ENCODE measurements at places on chromosomes 6 and 20. TPM values are rescaled to one million over a fixed set of nuclear protein-coding genes. Genes with fewer than 3 reads are reported as not detected.

- DNase-seq = no peak
Observed at GRCh38 chr6:15264902-15265761, 19.3 kb downstream of the JARID2 start.

DNA sequence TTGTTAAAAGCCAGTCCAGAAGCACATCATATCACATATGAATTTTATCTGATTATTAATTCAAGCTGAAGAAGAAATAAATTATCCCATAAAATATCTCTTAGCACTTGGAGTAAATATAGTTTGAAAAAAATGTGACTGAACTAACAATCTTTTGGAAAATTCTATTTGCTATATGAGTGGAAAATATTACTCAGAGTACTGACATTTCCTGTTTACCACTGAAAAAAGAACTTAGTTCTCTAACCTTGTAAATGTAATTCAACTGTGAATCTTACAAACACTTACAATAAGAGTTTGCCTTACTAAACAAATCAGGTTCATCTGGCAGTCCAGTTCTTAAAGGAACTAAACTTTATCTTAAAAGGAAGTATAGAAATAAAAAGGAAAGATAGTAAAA, 44.2 kb downstream of the MOXD1 start:
- DNase-seq = no peak

GRCh38 chr6:20778459-20778858, 244.2 kb downstream of the CDKAL1 start:
- no peak for DNase-seq

DNA sequence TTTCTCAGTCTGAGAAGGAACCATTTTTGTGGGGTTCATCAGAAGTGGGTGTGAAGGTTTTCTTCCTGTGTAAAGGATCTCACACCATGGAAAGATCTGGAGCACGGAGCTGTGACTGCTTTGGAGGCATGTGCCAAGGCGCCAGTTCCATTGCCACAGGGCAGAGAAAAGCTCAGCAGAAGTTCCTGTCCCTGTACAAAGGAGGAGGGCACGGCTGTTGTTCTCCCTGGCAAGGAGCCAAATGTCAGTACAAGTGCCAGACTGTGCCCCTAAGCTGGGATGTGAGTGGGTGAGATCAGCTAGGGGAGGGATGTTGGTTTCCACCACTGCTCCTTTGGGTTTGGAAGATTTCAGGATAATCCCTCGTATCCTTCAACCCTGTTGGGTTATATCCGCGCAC, 117.3 kb downstream of the CRYBG1 start:
- no peak for DNase-seq

GRCh38 chr20:61493798-61494305, 241.8 kb downstream of the CDH4 start:
- no peak for DNase-seq

DNA sequence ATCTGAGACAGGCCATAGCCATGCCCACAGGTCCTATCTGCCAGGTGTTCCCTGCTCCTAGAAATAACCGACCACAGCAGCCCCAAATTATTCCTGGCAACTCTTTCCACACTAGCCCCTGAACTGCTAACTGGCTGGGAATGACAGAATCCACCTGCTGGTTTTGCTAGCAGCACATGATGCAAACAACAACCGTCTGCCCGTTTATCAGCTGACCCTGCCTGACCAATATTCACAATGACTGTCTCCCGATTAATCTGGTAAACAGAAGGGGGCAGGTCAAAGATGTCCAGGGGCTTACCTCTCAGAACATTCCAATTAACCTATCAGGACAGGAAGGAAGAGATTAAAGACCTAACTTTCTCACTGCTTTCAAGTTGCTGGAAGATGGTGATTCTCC, 101.5 kb downstream of the NRSN1 start:
- no peak for DNase-seq

DNA sequence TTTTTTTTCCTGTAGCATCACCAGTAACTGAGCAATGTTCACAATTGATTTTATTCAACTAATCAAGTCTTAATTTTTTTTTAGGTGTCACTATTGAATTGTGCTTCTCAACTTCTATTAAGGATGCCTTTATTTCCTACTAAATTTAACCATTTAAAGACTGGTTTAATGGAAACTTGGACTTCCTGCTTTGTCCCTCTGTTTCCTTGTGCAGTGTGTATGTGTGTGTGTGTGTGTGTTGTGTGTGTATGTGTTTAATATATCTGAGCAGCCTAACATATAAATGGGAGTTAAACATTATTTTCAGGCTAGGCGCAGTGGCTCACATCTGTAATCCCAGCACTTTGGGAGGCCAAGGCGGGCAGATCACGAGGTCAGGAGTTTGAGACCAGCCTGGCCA, 1.8 kb downstream of the SERPINB6 start:
- no peak for DNase-seq

DNA sequence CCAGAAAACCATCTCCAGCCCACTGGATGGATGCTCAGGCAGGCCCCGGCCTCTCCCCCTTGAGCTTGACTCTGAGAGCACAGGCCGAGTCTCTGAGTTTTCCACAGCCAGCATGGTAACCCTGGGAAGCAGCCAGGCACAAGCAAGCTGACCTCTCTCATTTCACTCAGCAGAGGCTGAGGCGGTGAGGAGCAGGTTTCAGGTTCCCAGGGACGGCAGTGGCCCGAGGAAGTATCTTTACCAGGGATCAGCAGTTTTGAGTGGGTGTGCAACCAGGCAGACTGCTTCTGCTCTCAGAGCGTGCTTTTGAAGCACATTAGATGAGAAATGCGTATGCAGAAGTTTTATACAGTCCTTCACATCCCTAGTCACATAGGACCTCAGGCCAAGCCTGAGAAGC, 12.6 kb downstream of the HCK start:
- DNase-seq = no peak

- DNase-seq = no peak
Observed at GRCh38 chr20:34715384-34715783, 11.2 kb downstream of the TP53INP2 start.

- DNase-seq = no peak
Observed at GRCh38 chr20:17721802-17722486, 22.2 kb downstream of the BANF2 start.

DNA sequence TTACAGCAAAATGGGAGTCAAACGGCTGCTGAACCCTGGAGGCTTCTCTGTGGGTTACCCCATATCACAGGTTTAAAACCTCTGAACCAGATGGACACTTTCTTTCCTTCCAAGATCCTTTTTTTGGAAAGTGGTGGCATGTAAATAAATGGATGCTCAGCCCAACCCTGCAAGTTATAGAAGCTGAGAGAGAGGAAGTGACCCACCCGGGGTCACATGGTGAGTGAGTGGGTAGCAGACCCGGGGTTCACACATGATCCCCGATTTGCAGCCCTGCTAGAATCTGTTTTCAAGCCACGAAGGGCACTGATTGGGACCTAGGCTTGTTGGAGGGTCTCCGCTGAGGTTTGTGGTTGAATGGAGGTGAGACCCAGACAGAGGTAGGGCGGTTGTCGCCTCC, 32.0 kb downstream of the SIRPA start:
- no peak for DNase-seq

GRCh38 chr6:156879591-156879990, 102.4 kb downstream of the ARID1B start:
- DNase-seq = no peak

DNA sequence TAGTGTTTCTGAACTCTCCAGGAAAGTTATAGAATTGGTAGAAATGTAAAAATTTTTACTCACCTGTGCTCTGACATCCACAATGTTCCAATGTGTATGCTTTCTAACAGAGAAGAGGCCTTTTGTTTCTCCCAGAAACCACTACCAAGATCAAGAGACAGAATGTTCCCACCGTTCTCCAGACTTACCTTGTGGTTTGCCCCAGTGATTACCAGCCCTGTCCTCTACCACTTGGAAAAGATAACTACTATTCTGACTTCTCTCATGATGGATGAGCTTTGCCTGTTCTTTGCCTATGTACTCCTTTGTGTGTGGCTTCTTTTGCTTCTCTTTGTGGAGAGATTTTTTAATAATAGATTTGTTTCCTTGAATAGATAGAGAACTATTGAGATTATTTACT, 173.0 kb upstream of the SCGN start:
- DNase-seq = no peak

DNA sequence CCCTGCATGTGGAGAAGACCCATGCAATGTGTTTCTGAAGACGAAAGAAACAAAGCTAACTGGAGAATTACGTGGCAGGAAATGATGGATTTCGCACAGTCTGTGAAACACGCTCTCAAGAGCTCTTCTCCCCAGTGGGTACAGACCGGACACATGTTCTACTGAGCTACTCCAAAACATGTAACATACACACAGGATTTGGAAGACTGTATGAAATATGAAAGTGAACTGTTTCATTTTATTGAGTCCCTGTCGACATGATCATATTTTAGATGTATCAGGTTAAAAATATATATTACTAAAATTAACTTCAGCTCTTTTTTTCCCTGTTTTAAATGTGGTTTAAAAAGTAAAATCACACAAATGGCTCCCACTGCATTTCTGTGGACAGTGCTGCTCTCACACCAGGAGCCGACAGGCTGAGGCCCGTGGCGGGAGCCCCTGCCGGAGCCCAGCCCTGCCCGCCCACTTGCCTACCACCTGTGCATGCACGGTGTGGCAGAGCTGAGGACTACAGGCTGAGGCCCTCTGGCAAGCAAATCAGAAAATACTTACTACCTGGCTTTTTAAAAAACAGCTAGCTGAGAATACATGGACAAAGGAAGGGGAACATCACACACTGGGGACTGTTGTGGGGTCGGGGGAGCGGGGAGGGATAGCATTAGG, 58.9 kb upstream of the NXT1 start:
- no peak for DNase-seq

- no peak for DNase-seq
Observed at GRCh38 chr6:71766796-71767195, 119.6 kb upstream of the RIMS1 start.

- no peak for DNase-seq
Observed at GRCh38 chr6:138161338-138162110, at the start of gene ARFGEF3. Gene ARFGEF3, plus strand, starts transcription at chr6:138161939. Its CDS starts 148 bp downstream, at chr6:138162087.

DNA sequence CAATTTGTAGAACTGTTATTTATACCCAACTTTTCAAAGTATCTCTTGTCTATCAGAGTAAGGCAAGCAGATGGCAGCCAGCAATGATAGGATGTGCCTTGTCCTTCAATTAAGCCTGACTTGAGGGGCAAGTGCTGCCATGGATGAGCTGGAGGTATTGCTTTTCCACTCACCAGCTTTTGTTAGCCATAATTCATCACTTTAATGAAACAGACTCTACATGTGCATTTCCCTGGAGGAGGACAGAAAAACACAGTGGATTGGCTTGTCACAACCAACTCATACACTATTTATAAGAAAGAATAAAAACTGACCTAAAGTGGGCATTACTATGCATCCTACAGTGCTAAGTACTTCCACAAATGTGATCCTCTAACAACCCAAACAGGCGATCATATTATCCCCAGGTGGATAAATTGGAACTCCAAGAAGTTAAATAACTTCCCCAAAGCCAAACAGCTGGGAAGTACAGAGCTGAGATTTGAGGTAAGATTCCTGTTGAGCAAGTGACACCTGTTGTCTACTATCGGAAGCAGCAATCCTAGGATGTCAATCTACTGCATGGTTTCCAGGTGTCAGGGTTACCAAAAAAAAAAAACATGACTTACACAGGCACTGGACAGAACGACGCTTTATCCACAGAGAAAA, 73.9 kb upstream of the NRSN1 start:
- no peak for DNase-seq

DNA sequence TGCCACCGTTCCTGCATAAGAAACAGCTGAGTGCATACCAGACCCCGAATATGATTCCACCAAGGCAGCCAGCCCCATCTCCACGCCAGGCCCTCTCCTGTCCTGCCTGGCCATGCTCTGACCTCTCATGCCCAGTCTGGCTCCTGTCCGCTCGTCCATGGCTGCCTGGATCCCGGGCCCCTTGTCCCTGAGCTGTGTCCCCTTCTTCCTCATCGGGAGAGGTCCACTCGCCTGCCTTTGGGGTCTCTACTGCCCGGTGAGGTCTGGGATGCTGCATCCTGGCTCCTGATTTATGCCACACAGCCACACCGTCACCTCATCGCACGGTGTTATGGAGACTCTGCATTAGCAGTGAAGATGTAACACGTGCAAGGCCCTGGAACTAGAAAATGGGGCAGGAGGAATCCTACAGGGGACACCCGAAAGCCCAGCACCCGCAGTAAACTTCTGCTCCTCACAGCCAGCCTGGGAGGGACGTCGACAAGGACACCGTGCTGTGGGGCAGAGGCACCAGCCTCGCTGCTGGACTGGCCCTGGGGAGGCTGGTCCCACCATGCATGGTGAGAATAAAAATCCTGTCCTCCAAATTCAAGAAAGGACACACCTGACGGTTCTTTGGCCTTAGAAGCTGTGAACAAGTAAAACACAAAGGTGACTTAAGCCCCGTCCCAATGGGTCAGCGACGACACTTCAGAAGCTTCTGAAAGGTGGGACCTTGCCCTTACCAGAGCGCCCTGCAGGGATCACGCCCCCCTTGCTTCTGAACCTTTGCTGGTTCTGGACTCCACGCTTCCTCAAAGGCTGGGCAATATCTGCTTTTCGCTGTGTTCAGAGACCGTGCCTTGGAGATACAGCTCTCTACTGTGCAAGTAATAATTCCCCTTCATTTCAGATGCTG, 103.0 kb downstream of the DLL1 start:
- peak; percentile 2 for DNase-seq

DNA sequence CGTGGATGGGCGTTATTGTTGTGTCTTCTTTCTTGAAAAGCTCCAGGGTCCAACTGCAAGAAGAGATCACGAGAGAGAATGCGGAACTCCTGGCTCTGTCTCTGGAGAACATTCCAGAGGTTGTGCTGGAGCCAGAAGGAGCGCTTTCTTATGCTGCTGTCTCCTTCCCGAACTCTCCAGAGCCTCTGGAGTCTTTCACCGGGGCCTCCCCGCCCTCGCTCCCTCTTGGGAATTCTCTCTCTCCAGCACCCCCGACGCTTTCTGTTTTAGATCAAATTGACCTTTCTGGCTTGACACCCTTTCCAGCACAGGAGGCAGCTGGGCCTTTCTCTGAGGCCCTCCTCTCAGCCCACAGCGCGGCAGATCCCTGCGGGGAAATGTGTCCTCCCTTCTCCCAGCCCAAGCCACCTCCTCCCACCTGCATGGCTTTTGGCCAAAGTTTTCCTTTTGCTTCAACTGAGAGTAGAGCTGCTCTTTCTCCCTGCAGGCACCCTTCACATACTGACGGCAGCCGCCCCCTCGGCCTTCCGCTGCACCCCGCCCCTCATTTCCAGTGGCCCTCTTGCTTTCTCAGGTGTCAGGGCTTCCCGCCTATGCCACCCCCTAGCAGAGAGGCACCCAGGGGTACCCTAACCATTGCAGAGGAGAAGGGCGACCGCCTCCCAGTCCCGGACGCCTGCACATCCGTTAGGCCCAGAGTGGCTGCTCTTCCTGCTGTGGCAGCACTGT, 6.6 kb upstream of the CCR6 start:
- peak; percentile 9 for DNase-seq

The FKBP1C gene
- total RNA-seq = not detected

The RAET1G gene
- not detected for total RNA-seq

The OR12D2 gene
- total RNA-seq = not detected

The POM121L2 gene
- not detected for total RNA-seq

The SLC13A3 gene
- total RNA-seq = 10.0 TPM

The TP53TG5 gene
- total RNA-seq = not detected

The MROH8 gene
- 1.9 TPM for total RNA-seq

The UBE2C gene
- total RNA-seq = 1.5 TPM

The PDYN gene
- not detected for total RNA-seq

The LY6G5C gene
- not detected for total RNA-seq

The HAO1 gene
- total RNA-seq = not detected

The OR12D3 gene
- not detected for total RNA-seq

Data from tibial nerve (tissue), 4 donors.